Activated naive CD8-positive, alpha-beta T cell treated with anti-CD3 and anti-CD28 coated beads, Interleukin-2, amount 10 ng/mL, durations not matched to agents 7 days and 5 days (primary cell): ENCODE measurements at places on chromosomes 2 and 18. TPM values are rescaled to one million over a fixed set of nuclear protein-coding genes. Genes with fewer than 3 reads are reported as not detected.
A peak's percentile ranks its signal among the peaks of the same experiment; 100 is the strongest.

DNA sequence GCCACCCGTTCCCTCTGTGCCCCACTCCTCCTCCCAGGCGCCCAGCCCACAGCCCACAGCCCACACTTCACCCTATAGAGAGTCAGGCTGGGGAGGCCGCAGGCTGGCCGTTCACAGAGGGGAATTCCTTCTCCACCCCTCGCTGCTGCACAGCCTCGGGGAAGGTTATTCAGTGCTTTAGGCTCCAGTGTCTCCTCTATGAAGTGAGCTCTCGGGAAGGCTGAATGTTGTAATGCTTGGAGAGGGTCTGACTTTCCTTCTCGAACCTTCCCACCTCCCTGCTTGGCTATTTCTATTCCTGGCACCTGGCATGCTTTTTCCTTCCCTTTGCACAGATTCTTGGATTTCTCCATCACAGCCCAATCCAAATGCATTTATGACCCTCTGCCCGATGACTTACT is 62.5 kb upstream of the SMAD7 start:
- peak; percentile 12 for DNase-seq

- DNase-seq = peak; percentile 54
Measured at GRCh38 chr2:8541223-8541622, 140.6 kb upstream of the ID2 start.

GRCh38 chr2:219578811-219579613 is 6.9 kb downstream of the INHA start:
- no peak for DNase-seq

The MC2R gene
- not detected for total RNA-seq

The ATF2 gene
- 56.2 TPM for total RNA-seq

- peak; percentile 35 for DNase-seq
Measured at GRCh38 chr2:152098496-152099366, at the start of gene CACNB4. Gene CACNB4 (minus strand): TSS chr2:152099044.

DNA sequence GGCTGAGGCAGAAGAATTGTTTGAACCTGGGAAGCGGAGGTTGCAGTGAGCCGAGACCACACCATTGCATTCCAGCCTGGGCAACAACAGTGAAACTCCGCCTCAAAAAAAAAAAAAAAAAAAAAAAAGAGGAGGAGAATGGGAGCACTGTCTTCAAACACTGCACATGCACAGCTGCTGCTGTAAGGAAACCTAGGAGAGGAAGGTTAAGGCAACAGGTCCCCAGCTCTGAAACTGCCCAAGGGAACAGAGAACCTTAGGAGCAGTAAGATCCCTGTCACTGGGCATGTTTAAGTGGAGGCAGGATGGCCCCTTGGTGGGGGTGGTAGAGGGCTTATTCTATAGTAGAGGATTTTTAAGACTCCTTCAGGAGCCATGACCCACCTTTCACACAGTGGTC is 111.2 kb downstream of the CLIP4 start:
- DNase-seq = no peak

The RUFY4 gene
- total RNA-seq = 4.9 TPM

DNA sequence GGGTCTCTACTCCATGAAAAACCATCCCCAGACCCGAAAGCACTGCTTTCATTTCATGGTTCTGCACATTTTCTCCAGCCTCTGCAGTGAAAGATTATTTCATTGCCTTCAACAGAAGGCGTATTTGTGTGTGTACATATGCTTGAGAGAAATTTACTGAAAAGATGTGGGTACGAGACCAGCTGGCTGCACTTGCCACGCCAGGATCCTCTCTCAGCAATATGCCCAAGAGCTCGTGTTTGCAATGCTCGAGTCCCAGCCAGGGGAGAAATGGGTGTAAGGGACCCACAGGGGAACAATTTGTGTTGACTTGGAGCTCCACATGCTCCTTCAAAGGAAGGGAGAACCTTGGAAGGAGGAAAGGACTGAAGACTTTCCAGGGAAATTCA is 37.3 kb downstream of the TMEM177 start:
- DNase-seq = no peak

The FBXO36 gene
- 1.1 TPM for total RNA-seq

GRCh38 chr2:96623116-96623515 is 15.0 kb downstream of the KANSL3 start:
- DNase-seq = no peak

The UGT1A5 gene
- total RNA-seq = not detected

The KCNE4 gene
- total RNA-seq = not detected
